Ovary (tissue), 10 donors: ENCODE measurements at places on chromosomes 4 and X. TPM values are rescaled to one million over a fixed set of nuclear protein-coding genes. Genes with fewer than 3 reads are reported as not detected.
A peak's percentile ranks its signal among the peaks of the same experiment; 100 is the strongest.

DNA sequence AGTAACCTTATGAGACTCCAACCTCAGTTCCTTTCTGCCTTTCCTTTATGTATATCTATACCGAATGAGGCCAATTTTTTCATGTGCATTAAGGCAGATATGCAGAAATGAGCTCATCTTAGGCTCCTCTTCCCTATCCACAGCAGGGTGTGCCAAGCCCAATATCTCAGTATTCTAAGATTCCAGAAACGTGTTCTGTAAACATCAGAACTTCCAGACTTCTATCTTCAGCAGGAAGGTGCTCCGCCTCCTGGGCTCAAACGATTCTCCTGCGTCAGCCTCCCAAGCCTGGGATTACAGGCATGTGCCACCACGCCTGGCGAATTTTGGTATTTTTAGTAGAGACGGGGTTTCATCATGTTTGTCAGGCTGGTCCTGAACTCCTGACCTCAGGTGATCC is 31.0 kb upstream of the CCNG2 start:
- no peaks in the 10 kb centered on the region for H3K4me1 ChIP-seq
- H3K36me3 ChIP-seq, result no peaks in the 10 kb centered on the region
- no peak overlapping the region for H3K27ac ChIP-seq
- H3K27me3 ChIP-seq, result no peaks in the 10 kb centered on the region
- DNase-seq, result no peak

Gene CAPN6
- polyA plus RNA-seq, result 1.7 TPM

DNA sequence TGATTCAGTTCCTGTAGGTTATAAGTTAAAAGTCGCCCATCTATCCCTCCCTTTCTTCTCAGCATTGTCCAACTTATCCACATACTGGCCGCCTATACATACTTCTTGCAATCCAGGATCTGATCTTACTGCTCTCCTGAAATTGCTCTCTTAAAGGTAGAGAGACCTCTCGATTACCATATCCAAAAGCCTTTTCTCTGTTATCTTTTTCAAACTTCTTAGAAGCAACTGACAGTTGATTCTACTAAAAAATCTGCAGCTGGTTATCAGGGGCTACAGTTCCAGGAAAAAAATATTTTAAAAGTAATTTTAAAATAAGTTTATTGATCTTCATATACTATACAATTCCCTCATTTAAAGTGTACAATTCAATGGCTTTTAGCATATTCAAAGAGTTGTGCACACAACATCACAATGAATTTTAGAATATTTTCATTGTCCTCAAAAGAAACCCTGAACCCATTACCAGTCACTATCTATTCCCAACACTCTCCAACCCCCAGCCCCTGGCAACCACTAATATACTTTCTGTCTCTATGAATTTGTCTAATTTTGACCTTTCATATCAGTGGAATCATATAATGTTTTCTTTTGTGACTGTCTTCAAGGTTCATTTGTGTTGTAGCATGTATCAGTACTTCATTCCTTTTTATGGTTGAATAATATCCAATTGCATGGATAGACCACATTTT is 102.0 kb downstream of the HDAC8 start:
- H3K4me3 ChIP-seq, result no peak overlapping the region
- DNase-seq, result no peak
- no peaks in the 10 kb centered on the region for H3K4me1 ChIP-seq
- H3K36me3 ChIP-seq, result no peaks in the 10 kb centered on the region

DNA sequence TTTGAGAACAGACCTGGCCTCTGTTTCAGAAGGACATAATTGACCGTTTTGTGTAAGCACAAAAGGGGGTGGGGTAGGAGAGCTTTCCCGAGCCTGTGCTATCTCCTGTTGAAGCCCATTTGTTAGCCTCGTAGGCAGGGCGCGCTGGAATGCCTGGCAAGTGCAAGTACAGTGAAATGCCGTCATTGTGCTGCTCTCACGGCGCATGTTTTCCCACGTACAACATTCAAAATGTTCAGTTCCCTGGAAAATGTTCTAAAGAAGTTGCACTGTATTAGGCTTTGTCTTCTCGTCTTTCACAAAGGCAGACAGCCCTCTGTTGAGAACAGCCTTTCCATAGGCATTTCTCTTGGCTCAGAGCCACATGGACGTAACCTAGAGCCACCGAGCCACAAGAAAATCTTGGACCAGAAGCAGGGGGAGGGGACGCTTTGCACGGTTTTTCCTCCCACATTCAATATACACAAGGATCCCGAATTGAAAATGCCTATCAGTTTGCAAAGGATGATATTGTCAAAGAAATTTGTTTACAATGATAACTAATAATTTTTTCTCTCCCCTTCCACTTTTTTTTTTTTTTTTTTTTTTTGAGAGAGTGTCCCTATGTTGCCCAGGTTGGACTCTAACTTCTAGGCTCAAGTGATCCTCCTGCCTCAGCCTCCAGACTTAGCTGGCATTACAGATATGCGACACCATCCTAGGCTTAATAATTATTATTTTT is 54.6 kb upstream of the RAPGEF2 start:
- no peak overlapping the region for H3K4me3 ChIP-seq
- peaks cover 1% of the 10 kb centered on the region for H3K4me1 ChIP-seq
- no peak overlapping the region for H3K27ac ChIP-seq
- H3K36me3 ChIP-seq, result no peaks in the 10 kb centered on the region
- H3K27me3 ChIP-seq, result no peaks in the 10 kb centered on the region
- peak; percentile 49 for DNase-seq

Gene ZIC3
- polyA plus RNA-seq, result 0.04 TPM

Gene COX7B2
- not detected for polyA plus RNA-seq

DNA sequence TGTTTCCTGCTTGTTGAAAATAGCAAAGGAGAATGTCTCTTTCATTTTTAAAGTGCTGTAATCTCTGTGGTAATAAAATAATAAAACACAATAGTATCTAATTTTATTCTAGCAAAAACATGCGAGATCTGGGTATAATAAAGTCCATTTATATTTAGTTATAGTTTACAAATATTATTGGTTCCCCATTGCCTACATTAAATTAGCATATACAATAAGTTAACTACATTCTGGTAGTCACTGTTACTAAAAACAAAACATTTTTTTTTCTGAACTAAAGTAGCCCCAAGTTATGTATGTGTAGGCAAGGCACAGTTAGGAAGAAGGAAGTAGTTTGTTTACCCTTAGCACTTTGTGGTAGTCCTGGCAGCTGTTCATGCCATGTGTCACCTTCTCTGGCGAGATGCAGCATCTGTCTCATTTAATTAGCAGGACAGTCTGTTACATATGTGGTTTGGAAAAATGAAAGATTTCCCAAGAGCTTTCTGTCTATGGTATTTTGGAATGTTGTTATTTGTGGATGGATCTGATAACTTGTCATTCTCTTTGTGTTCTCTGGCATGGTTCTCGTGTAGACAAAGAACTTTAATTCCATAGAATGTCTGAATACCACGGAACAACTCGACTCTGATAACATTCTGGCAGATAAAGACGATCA is 231.3 kb upstream of the PITX2 start:
- no peaks in the 10 kb centered on the region for H3K27me3 ChIP-seq
- no peak for DNase-seq
- H3K27ac ChIP-seq, result no peak overlapping the region
- H3K4me3 ChIP-seq, result no peak overlapping the region

DNA sequence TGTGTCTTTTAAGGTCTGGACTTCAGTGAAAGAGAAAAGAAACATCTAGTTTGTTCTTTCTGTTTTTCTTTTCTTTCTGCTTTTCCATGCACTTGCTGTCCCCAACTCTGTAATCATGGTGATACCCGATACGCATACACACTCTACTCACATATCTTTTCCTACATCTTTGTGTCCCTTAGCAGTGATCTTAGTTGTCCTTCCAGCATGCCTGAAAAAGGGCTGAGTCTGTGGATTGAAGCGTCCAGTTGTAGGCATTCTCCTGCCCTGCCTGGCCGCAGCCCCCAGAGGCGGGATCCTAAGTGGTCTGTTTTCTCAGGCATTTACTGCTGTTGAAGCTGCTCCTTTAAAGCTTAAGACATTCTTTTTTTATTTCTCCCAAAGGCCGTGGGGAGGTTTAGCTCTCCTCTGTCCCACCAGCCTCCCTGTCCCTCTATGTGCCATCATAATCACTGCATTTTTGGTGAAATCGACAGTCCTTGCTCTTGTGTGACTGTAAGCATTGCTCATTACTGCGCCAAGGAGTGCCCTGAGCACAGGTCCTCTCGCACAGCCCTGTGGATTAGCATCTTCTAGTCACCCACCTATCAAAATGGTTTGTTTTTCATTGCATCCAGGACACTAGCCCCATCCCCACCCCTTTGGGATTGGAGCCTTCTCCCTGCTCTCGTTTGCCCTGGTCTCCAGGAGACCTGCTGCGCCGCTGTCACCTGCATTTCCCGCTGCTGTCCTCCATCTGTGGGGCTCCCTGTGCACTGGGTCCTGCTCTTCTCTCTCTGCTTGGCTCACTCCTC is 4.4 kb downstream of the RGS12 start:
- H3K4me3 ChIP-seq, result no peak overlapping the region
- no peak for DNase-seq
- no peak overlapping the region for H3K27ac ChIP-seq
- H3K4me1 ChIP-seq, result peaks cover 6% of the 10 kb centered on the region
- H3K27me3 ChIP-seq, result no peaks in the 10 kb centered on the region

DNA sequence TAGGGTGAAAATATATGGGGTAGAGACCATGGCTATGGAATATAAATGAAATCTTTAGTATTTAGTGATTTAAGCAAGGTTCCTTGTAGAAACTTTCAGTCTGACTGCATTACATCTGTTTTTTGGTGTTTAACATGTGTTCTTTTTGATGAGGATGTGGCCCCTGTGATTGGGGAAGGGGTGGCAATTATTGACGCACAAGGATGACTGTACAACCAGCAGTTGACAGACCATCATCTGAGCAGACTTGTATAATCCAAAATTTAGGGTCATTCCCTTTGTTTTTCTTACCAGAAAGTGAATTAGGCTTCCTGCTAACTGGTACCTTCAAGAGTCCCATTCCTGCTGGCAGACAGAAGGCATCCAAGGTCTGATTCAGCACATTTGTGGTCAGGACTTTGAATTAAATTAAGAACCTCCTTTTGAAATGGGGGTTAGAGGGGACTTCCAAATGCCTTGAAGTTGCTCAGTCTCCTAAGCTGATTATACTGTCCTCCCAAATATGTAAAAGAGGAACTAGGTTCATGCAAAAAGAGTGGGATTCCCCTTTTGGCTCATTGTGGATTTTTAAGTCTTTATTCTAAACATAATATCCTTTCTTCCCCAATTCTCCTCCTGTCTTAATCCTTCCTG is 112.4 kb upstream of the CXCL13 start:
- H3K4me3 ChIP-seq, result no peak overlapping the region
- H3K27ac ChIP-seq, result no peak overlapping the region
- DNase-seq, result no peak
- H3K36me3 ChIP-seq, result no peaks in the 10 kb centered on the region
- H3K4me1 ChIP-seq, result no peaks in the 10 kb centered on the region

- no peak overlapping the region for H3K27ac ChIP-seq
- H3K4me1 ChIP-seq, result no peaks in the 10 kb centered on the region
- H3K27me3 ChIP-seq, result no peaks in the 10 kb centered on the region
- H3K4me3 ChIP-seq, result no peak overlapping the region
- DNase-seq, result no peak
Measured at GRCh38 chrX:1273896-1274295, 5.3 kb downstream of the CSF2RA start.

- H3K27me3 ChIP-seq, result no peaks in the 10 kb centered on the region
- no peak overlapping the region for H3K4me3 ChIP-seq
- H3K27ac ChIP-seq, result peak overlapping the region; percentile 60
- H3K4me1 ChIP-seq, result peaks cover 3% of the 10 kb centered on the region
- H3K36me3 ChIP-seq, result no peaks in the 10 kb centered on the region
Measured at GRCh38 chr4:139887962-139888735, 222.5 kb downstream of the MGST2 start.

DNA sequence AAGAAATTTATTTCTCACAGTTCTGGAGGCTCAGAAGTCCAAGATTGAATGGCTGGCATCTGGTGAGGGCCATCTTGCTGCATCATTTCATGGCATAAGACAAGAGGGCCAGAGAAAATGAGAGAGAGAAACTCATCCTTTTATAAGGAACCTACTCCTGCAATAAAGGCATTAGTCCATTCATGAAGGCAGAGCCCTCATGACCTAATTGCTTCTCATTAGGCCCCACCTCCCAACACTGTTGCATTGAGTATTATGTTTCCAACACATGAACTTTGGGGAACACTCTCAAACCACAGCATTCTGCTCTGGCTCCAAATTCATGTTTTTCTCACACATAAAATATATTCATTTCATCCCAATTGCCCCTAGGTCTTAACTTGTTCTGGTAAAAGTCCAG is 14.2 kb downstream of the RNF175 start:
- no peak overlapping the region for H3K27ac ChIP-seq
- H3K4me1 ChIP-seq, result no peaks in the 10 kb centered on the region
- H3K27me3 ChIP-seq, result no peaks in the 10 kb centered on the region
- no peak overlapping the region for H3K4me3 ChIP-seq
- DNase-seq, result no peak

DNA sequence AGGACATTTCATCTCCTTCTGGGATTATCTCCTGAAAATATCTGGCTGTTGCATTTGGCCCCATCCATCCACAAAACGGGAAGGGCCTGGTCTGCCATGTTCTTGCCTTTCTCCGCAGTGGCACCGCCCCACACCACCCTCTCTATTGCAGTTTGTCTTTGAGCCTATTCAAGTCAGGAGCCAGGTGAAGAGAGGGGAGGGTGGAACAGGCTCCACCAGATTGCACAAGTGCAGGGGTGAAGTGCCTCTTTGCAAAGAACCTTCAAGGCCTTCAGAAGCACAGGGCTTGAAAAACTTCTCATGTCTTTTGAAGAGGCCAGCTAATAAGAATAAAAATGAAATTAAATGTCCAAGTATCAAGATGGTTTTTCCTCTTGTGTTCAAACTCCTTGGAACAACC is 28.7 kb downstream of the RS1 start:
- H3K4me3 ChIP-seq, result no peak overlapping the region
- no peak overlapping the region for H3K27ac ChIP-seq
- H3K36me3 ChIP-seq, result no peaks in the 10 kb centered on the region

GRCh38 chr4:43238008-43238407 is 345.5 kb downstream of the GRXCR1 start:
- DNase-seq, result no peak
- H3K36me3 ChIP-seq, result no peaks in the 10 kb centered on the region
- no peak overlapping the region for H3K4me3 ChIP-seq
- no peak overlapping the region for H3K27ac ChIP-seq
- H3K27me3 ChIP-seq, result no peaks in the 10 kb centered on the region

DNA sequence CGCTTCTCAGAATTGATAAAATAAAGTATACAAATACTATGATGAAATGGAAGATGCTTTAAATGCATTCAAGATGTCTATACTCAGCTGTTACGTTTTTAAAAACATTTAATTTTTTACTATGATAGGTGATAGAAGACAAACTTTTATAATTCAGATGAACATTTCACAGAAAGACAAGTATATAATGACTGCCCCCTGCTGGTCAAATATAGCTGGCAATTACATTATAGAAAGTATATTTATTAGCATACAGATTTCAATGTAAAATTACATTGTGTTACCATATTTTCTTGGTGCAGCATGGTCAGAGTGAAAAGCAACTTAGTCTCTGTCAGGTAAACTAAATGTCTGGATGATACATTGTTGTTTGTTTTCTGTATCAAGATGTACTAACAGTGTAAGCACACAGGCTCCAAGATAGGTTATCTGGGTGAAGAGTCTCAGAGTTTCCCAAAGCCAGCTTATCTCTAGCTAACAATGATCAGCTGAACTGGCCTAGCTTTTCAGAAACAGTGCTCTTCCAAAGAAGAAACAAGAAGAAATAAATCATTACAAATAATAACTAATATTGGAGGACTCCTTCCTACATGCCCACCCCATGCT is 54.1 kb downstream of the SRPX start:
- no peaks in the 10 kb centered on the region for H3K27me3 ChIP-seq
- H3K4me3 ChIP-seq, result no peak overlapping the region
- H3K27ac ChIP-seq, result no peak overlapping the region
- H3K36me3 ChIP-seq, result no peaks in the 10 kb centered on the region
- H3K4me1 ChIP-seq, result no peaks in the 10 kb centered on the region
